Vagina (tissue), 2 donors: ENCODE measurements at places on chromosomes 13 and 19.

GRCh38 chr13:76331943-76332712 is 554.1 kb downstream of the KCTD12 start:
- no peak for DNase-seq

DNA sequence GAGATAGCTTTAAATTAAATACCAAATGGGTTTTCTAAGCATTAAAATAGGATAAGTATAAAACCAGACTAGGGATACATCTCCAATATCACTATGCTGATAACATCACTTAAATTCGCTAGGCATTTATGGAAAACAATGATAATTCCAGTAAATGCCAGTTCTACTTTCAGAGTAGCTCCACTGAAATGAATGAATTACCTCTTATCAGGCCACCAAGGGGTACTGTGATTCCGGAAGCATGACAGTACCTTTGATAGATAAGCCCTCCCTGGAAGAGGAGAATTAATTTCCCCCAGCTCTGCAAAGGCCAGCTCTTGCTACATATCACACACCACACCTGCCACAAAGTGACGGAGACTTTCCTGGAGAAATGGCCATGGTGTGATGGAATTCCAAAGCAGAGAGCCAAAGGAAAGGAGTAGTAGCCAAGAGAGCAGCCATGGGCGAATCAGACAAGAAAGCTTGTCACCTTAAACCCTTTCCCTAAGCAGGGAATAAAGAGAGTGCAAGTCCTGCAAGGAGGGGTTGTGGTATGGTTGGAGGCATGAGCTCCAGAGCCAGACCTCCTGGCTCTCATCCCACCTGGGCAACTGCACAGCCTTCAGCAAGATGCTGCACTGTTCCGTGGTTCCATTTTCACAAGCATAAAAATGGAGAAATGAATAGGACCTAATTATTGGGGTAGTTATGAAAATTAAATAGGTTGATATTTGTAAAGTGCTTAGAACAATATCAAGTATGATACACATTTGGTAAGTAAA is 423.1 kb downstream of the FGF14 start:
- no peak for DNase-seq

- no peak for DNase-seq
Observed at GRCh38 chr13:113322890-113323651, 26.0 kb downstream of the LAMP1 start.

DNA sequence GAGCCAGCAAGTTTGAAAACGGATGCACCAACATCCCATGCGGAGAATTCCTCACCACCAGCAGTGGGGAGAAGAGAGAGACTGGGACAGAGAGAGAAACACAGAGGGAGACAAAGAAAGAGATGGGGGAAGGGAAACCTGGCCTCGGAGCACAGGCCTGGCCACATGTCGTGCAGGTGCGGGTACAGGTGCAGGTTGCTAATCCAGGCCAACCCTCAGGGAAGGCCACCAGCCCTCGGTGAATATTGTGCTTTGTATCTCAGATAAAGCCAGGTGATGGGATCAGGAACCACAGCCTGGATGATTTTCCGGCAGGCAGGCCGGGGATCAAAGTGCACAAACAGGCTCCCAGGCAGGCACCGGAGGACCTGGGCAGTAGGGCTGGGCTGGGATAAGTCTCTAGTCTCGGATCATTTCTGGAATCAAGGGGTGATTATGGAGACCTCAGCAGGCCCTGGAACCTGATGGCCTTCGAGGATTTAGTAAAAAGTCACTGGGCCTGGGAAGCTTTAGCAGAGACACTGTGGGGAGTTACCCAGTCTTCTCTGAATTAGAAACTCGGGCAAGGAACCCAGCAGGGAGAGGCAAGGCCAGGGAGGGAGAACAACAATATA is 3.7 kb downstream of the GAS6 start:
- no peak for DNase-seq

DNA sequence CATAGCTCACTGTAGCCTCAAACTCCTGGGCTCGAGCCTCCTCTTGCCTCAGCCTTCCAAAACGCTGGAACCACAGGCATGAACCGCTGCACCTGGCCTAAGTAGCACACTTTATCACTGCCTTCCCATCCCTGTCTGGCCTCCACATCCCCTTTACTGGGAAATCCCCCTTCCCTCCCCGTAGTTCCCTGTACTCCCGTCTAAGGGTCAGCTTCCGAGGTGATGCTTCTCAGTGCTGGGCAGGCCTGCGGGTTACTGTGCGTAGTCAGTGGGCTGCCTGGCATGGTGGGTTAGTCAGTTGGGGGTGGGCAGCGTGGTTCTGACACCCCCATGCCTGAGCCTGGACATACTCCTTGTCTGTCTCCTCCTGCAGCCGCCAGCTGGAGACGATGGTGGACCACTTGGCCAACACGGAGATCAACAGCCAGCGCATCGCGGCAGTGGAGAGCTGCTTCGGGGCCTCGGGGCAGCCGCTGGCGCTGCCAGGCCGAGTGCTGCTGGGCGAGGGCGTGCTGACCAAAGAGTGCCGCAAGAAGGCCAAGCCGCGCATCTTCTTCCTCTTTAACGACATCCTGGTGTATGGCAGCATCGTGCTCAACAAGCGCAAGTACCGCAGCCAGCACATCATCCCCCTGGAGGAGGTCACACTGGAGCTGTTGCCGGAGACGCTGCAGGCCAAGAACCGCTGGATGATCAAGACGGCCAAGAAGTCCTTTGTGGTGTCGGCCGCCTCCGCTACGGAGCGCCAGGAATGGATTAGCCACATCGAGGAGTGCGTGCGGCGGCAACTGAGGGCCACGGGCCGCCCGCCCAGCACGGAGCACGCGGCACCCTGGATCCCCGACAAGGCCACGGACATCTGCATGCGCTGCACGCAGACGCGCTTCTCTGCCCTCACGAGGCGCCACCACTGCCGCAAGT is 8.4 kb downstream of the PLEKHF1 start:
- no peak for DNase-seq

DNA sequence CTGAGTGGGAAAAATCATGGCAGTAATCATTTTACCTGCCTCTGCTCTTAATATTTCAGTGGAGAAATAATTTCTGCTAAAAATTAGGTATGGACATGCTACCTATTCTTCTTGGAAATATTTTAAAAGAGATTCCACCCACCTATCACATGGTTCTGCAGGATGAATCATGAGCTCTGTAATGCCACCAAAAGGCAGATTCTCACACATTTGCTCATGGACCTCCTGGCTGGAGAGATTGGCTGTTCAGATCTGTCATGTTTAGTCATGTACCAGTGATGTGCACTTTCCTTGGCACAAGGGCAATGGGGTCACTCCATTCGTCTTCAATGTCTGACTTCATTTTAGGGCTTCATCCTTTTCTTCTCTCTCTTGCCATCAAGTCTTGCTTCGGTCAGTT is 101.8 kb upstream of the MBNL2 start:
- peak; percentile 34 for DNase-seq

DNA sequence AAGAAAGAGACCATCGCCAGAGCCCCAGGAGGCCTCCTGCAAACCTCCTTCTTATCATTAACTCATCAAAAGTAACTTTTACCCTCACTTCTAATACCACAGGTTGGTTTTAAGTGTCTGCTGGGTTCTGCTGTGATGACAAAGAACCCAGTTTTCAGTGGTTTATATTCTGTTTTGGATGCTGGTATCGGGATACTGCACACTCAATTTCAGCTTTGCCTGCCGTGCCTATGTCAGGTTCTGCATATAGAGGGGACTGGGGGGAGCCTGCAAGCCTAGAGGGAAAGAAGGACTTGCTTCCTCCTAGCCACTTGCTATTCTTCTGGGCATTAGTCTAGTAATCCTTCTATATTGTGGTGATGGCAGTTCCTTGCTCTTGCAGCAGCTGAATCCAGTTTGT is 242.4 kb downstream of the KCNRG start:
- no peak for DNase-seq

- DNase-seq, result no peak
Observed at GRCh38 chr13:51761643-51762350, 42.2 kb downstream of the DHRS12 start.

DNA sequence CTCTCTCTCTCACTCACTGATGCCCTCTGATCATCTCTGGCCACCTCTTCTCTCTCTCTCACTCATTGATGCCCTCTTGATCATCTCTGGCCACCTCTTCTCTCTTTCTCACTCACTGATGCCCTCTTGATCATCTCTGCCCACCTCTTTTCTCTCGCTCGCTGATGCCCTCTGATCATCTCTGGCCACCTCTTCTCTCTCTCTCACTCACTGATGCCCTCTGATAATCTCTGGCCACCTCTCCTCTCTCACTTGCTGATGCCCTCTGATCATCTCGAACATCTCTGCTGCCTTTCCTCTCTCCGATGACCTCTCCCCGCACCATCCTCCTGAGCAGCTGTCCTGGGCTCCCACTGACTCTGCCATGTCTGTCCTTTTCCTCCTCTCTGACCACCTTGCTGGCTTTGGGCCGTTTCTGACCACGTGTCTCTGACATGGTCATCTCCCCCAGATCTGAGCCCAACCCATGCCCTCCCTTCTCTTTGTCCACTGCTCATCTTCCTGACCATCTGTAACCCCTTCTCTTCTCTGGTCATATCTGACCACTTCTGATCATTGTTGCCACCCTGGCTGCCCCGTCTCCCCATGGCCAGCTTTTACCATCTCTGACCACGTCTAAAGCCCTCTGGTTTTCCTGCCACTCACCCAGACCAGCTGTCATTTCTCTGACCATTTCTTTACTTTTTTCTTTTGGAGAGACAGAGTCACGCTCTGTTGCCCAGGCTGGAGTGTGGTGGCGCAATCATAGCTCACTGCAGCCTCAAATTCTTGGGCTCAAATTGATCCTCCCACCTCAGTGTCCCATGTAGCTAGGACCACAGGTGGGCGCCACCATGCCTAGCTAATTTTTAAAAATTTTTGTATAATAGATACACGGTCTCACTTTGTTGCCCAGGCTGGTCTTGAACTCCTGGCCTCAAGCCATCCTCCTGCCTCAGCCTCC is 2.4 kb downstream of the LRFN3 start:
- DNase-seq, result no peak

GRCh38 chr19:47697863-47698609 is 15.2 kb upstream of the EHD2 start:
- DNase-seq, result no peak

GRCh38 chr13:89407357-89407756 is 1736.2 kb downstream of the SLITRK5 start:
- DNase-seq, result no peak

DNA sequence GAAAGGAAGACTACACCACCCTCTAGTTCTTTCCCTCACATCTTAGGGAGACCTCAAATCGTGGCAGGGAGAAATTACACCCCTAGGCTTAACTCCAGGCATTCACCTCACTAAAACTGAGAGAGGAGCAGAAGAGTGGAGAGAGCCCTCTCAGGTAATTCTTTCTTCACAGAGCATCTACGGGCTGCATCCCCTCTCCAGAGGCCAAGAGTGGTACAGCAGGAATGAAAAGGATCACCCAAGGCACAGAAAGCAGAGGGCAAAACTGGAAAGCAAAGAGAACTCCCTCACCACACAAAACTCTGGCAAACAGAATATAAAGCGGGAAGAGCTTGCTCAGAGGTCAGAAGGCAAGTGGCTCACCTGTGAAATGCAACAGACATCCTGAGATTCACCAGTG is 661.2 kb downstream of the TBC1D4 start:
- DNase-seq, result no peak

GRCh38 chr19:39997638-39998216 is 867 bp downstream of the ZNF546 start:
- no peak for DNase-seq

DNA sequence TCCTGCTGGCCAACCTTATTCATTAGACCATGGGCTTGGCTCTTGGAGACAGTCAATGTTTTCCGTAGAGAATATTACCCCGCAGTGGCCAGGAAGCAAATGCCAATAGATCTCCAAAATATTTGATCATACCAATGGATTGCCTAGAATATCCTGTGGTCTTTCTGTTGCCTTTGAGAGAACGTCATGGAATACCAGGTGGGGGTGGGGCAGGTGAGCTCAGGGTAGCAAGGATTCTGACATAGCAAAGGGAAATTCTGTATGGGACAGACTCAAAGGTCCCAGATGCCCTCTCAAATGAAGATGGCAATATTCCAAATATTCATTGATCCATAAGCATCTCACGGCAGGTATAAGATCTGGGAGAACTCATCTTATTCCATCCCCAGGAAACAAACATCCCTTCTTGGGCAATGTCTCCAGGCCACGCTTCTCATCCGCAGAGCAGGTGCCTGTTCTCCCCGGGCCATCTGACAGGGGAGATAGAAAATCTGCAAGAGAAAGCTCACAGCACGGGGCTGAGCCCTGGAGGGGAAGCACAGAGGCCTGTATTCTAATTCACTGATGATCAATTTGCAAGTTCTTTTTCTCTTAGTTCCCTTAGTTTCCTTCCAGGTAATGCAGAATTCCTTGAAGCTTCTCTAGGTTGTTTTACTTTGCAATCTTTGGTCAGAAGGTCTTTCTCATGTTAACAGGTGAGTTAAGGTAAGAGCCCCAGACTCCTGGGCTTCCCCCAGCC is 69.6 kb upstream of the TSHZ3 start:
- no peak for DNase-seq

GRCh38 chr19:8004723-8005513 is 523 bp downstream of the ELAVL1 start:
- no peak for DNase-seq

DNA sequence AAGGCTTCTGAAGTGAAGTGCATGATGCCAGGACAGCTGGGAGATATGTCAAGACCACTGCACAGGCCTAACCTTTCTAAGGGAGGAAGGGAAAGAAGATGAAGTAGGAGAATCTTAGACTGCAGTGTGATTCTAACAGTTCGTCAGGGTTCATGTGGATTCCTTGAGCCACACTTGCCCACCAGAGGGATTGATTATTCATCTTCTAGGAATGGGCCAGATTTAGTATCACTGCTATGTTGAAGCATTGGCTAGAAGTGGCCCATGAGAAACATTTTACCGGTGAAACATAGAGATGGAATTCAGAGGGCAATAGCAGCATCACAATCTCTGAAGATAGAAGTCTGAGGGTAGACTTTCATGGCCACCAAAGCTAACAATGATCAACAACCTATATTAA is 550.8 kb upstream of the SLITRK1 start:
- DNase-seq, result no peak

DNA sequence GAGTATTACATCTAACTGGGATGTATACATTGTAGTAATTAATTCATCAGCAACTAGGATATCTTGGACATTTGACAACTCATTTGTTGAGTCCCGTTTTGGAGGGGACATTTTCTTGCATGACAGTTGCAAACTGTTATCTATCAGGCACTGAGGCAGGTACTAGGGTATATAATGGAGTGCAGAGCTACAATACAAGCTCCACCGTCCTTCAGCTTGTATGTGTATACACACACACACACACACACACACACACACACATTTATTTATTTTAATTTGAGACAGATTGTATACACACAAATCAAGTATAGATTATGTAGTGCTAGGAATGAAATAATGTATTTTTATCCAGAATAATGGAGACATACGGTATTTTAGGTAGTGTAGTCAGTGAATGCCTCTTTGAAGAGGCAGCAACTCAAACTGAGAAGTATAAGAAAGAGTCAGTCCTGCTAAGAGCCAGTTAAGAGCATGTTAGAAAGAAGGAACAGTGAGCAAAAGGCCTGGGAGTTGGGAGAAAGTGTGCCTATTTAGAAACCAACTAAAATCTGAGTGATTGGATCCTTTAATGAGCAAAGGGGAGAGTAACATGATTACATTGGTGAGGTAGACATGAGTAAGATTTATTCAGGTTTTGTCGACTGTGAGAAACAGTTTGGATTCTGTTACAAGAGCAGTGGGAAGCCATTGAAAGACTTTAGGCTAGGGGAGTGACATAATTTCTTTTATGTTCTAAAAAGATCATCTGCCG is 74.5 kb downstream of the NBEA start:
- DNase-seq, result no peak
